Fibroblast of lung (primary cell): ENCODE measurements at places on chromosomes 2 and 18. TPM values are rescaled to one million over a fixed set of nuclear protein-coding genes. Genes with fewer than 3 reads are reported as not detected.

LRRC30 gene
- total RNA-seq = not detected in 2 replicates

DNA sequence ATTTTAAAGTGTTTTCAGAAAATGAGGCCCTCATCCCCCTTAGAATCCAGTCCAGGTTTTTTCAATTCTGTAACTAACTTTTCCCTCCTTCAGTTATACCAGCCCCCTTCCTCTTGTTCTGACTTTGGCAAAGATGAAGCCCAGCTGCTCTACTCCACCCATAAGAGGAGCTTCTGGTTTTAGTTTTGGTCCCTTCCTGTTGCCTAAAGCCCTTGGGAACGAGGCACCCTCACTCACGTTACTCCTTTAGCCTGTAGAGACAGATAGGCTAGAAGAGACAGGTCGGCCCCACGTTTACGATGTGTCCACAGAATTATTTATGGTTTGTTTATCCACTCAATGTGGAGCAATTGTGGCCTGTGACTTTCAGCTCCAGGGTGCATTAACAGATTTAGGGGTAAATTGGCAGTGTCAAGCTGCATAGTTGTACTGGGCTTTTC is 454.2 kb upstream of the TNP1 start:
- no peak for DNase-seq

DNA sequence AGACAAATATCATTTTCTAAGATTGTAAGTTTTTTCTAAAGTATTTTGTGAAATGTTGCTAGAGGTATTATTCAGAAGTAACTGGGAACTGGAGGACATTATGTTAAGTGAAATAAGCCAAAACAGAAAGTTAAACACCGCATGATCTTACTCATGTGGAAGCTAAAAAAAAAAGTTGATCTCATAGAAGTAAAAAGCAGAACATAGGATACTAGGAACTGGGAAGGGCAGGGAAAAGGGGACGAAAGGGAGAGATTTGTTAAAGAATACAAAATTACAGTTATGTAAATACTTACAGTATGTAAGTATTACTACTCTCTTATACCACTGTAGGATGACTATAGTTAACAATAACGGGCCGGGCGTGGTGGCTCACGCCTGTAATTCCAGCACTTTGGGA is 46.7 kb upstream of the CDKL4 start:
- no peak for DNase-seq

DNA sequence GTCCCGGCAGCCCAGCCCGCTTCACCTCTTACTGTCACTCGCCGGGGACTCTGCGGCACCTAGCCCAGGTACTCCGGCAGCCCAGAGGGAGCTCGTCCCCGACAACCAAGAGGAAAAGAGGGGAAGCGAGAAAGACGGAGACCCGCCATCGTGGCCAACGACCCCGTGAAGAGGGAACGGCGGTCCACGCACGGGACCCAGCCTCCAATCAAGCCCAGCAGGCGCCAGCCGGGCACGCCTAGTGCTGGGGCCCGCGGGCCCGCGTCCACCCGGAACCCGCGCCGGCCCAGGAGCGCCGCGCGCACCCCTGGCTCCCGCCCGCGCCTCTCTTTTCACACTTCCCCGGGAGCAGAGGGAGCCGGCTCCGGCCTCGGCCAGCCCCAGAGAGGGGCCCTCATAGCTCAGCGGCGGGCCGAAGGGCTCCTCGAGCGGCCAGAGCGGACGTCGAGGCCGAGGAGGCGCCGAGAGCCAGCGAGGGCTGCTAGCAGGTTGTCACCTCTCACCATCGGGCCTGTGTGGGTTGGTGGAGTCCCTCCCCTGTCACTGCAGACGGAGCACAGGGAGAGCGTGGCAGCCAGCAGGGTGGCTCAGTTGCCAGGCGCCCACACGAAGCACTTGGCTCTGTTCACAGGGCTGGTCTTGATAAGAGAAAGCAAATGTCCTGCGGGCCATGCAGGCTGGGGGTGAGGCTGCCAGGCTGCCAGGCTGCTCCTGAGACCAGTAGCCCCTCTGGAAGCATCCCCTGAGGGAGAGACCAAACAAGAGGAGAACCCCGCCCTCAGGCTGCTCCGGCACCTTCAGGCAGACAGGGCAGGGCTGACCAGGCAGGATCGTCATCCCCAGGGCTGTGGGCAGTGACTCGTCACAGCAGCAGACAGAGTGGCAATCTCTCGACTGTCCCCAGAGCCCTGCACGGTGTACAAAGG is 36.9 kb upstream of the KLF11 start:
- DNase-seq = no peak

DNA sequence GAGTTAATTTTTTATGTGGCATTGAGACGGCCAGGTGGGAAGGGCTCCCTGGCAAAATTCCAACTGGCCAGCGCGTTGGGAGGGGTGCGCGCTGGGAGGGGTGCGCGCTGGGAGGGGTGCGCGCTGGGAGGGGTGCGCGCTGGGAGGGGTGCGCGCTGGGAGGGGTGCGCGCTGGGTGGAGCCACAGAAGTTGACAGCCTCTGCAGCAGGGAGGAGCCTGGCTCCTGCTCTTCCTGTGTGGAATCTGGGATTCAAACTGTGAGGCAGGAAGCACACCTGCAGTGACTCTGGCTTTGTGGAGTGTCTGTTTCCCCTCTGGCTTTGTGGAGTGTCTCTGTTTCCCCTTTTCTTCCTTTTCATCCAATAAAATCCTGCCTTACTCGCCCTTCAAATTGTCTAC is 147.9 kb upstream of the CBLN2 start:
- DNase-seq = no peak
